ENCODE measurements at places on chromosomes 13 and 19. TPM values are rescaled to one million over a fixed set of nuclear protein-coding genes. Genes with fewer than 3 reads are reported as not detected.

GRCh38 chr19:12748489-12748888 is 3.1 kb upstream of the BEST2 start:
- peaks cover 2% of the 10 kb centered on the region for H3K36me3 ChIP-seq
- no peaks in the 10 kb centered on the region for H3K4me1 ChIP-seq
- no peak overlapping the region for H3K27ac ChIP-seq
- H3K27me3 ChIP-seq = no peaks in the 10 kb centered on the region
- no peak overlapping the region for H3K4me3 ChIP-seq

The ACTMAP gene
- 8.7 TPM for total RNA-seq

The KLK4 gene
- total RNA-seq = not detected

- H3K36me3 ChIP-seq = no peaks in the 10 kb centered on the region
- no peaks in the 10 kb centered on the region for H3K27me3 ChIP-seq
These were observed 96.0 kb downstream of the UBL3 start for GRCh38 chr13:29754473-29754806.

DNA sequence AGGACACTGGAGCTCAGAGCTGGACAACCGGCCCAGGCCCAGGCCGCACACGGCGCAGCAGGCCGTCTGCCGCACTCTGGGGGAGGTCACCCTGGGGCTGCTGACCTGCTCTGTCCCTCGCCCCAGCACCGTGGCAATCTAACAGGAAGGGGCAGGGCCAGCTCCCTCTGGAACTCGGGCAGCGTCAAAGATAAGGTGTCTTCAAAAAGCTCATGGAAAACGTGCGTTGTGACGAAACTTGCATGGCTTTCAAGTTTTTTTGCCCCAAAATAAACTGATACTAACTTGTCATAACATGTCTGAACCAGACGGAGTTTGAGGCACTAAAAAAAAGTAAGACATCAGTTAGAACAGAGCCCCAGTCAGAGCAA is 12.2 kb upstream of the ATP8B3 start:
- H3K4me3 ChIP-seq = no peak overlapping the region
- H3K36me3 ChIP-seq = peaks cover 5% of the 10 kb centered on the region
- H3K27ac ChIP-seq = no peak overlapping the region
- peaks cover 8% of the 10 kb centered on the region for H3K4me1 ChIP-seq

The PLIN4 gene
- 2.2 TPM for total RNA-seq

The MFSD12 gene
- 124 TPM for total RNA-seq

The UPF3A gene
- total RNA-seq = 41.7 TPM

GRCh38 chr19:42468273-42468796 is 25.6 kb upstream of the CXCL17 start:
- H3K4me1 ChIP-seq = no peaks in the 10 kb centered on the region
- H3K4me3 ChIP-seq = no peak overlapping the region
- H3K27me3 ChIP-seq = no peaks in the 10 kb centered on the region
- no peak overlapping the region for H3K27ac ChIP-seq
- H3K36me3 ChIP-seq = no peaks in the 10 kb centered on the region

The PRR36 gene
- 4.2 TPM for total RNA-seq

The CBY2 gene
- total RNA-seq = 0.22 TPM

GRCh38 chr13:99911965-99912566 is 59.5 kb downstream of the ZIC5 start:
- no peak for DNase-seq
- H3K4me3 ChIP-seq = no peak overlapping the region
- no peaks in the 10 kb centered on the region for H3K4me1 ChIP-seq
- H3K27ac ChIP-seq = no peak overlapping the region
- no peaks in the 10 kb centered on the region for H3K36me3 ChIP-seq

All from kidney (tissue), 22 donors.